Uterus (tissue), 4 donors: ENCODE measurements at places on chromosomes 1 and 21. TPM values are rescaled to one million over a fixed set of nuclear protein-coding genes. Genes with fewer than 3 reads are reported as not detected.

DCST1 gene
- total RNA-seq, result 1.1 TPM

USP21 gene
- total RNA-seq, result 27.8 TPM

WNT2B gene
- total RNA-seq, result 0.59 TPM

PROK1 gene
- total RNA-seq, result not detected

NR1I3 gene
- not detected for total RNA-seq

FAM177B gene
- total RNA-seq, result not detected

ELF3 gene
- 1.8 TPM for total RNA-seq

PKLR gene
- 0.21 TPM for total RNA-seq

CD2 gene
- total RNA-seq, result not detected

PLA2G2D gene
- total RNA-seq, result not detected

OR2T3 gene
- total RNA-seq, result not detected

DMBX1 gene
- total RNA-seq, result not detected

PDE9A gene
- 15.0 TPM for total RNA-seq

KCNA3 gene
- total RNA-seq, result 2.6 TPM

IL19 gene
- total RNA-seq, result not detected

LDLRAD1 gene
- not detected for total RNA-seq

GJA9 gene
- not detected for total RNA-seq

COQ8A gene
- 22.8 TPM for total RNA-seq

CSF3R gene
- 9.7 TPM for total RNA-seq

DDI2 gene
- 26.2 TPM for total RNA-seq

MYBPHL gene
- not detected for total RNA-seq

GPR153 gene
- total RNA-seq, result 7.7 TPM

SPATA6 gene
- 27.9 TPM for total RNA-seq

DLGAP3 gene
- not detected for total RNA-seq

IFNAR1 gene
- total RNA-seq, result 30.0 TPM

OR2L13 gene
- not detected for total RNA-seq

OVAAL gene
- not detected for total RNA-seq

ERRFI1 gene
- 27.3 TPM for total RNA-seq

SASS6 gene
- total RNA-seq, result 4.8 TPM

HRNR gene
- total RNA-seq, result not detected

VWA5B1 gene
- total RNA-seq, result not detected

TYW3 gene
- total RNA-seq, result 26.7 TPM

TMEM125 gene
- total RNA-seq, result not detected

ANKRD34A gene
- total RNA-seq, result 0.26 TPM

FDPS gene
- total RNA-seq, result 108 TPM

CHI3L1 gene
- total RNA-seq, result not detected

C1orf185 gene
- not detected for total RNA-seq

AMY2A gene
- 0.27 TPM for total RNA-seq

KCNN3 gene
- total RNA-seq, result 7.1 TPM

NEGR1 gene
- total RNA-seq, result 6.7 TPM

LCE1E gene
- total RNA-seq, result not detected

RAVER2 gene
- total RNA-seq, result 10.6 TPM

SLC6A17 gene
- total RNA-seq, result not detected

LCE1B gene
- total RNA-seq, result not detected

PRMT6 gene
- total RNA-seq, result 13.8 TPM

PTGFR gene
- total RNA-seq, result 64.0 TPM

SELENOF gene
- 224 TPM for total RNA-seq

MAP3K6 gene
- total RNA-seq, result 14.9 TPM

MTX1 gene
- 9.7 TPM for total RNA-seq

HES3 gene
- total RNA-seq, result not detected

STIL gene
- under 0.01 TPM for total RNA-seq

AMY1C gene
- total RNA-seq, result not detected

RCSD1 gene
- total RNA-seq, result 1.8 TPM

IL20 gene
- not detected for total RNA-seq

OR10J1 gene
- total RNA-seq, result not detected

OR2L2 gene
- total RNA-seq, result not detected

NUP210L gene
- not detected for total RNA-seq
